ENCODE measurements at places on chromosomes 11 and 22. TPM values are rescaled to one million over a fixed set of nuclear protein-coding genes. Genes with fewer than 3 reads are reported as not detected.

Gene NXPE1
- not detected for total RNA-seq

Gene HTR3A
- total RNA-seq: not detected

Gene OR52N5
- total RNA-seq: not detected

Gene MMP3
- not detected for total RNA-seq

Gene HOATZ
- total RNA-seq: not detected

Gene ACTN3
- total RNA-seq: not detected

Gene CAPN5
- total RNA-seq: 7.1 TPM

- DNase-seq: no peak
These were observed 764.8 kb upstream of the LUZP2 start for GRCh38 chr11:23732026-23732425.

GRCh38 chr22:29375398-29376076, 12.8 kb downstream of the AP1B1 start:
- no peak for DNase-seq

DNA sequence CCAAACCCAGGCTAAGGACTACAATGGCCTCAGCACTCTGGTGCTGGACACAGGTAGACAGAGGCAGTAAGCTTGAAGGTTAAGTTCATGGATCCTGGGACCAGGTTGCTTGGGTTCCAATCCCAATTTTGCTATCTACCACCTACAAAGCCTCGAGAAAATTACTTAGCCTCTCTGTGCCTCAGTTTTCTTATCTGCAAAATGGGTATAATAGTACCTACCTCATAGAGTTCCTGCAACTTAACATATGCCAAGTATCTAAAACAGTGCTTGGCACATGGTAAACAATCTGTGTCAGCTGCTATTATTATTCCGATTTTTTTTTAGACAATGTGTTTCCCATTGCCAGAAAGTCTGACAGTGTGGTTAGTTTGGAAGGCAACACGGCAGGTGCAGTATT, 37.5 kb downstream of the SYN3 start:
- DNase-seq: no peak

- DNase-seq: no peak
These were observed 110.0 kb downstream of the KIAA1671 start for GRCh38 chr22:25062386-25063085.

- no peak for DNase-seq
These were observed 102.0 kb downstream of the CASP12 start for GRCh38 chr11:104796301-104796700.

DNA sequence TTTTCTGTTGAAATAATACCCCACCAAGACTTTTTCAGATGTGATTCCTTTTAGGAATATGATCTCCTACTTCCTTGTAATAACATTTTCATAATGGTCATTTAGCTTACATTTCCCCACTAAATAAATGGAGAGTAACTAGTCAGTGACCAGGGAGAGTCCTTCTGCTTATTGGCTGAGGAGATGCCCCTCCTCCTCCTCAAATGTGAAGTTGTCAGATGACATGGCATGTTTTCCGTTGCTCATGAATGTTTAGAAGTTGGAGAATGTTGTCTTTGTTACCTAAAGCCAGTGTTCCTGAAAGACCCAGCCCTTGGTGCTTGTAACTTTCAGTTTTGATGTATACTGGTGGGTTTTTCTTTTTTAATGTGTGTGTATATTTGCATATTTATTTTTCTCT, 38.2 kb downstream of the CSRP3 start:
- no peak for DNase-seq

DNA sequence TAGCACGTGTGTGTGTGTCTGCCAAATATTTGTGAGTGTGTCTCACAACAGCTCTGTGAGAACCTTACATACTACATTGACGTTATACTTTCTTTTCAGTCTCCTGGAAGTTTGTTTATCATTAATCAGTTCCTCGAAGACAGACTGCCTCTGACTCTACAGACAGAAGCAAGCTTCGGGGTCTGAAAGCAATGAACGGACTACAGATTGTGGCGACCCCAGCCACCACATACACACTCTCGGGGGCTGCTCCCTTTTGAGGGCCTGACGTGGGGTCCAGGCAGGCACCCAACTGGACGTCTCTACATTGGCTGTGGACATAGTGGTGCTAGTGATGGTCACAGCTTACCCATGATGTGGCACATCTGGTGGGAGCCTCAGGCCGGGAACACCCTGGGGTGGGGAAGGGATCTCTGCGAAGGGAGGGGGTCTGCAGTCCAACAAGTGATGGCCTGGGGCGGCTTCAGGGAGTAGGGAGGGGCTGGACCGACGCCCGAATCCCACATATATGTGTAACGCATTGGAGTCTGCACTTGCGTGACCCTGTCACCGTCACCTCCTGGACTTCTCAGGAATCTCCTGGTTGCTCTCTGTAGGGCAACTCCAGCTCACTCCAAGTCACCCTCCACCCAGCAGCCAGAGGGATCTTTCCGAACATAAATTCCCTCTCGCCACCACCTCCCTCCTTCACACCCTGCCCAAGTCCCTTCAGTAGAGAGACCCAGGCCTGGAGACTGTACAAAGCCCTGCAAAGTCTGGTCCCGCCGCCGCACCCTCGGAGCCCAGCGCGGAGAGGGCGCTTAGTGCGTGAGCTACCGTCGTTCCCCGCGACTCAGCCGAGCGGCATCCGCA, 30.4 kb upstream of the TRIM29 start:
- no peak for DNase-seq

GRCh38 chr22:29339381-29340235, 24.1 kb upstream of the RASL10A start:
- DNase-seq: no peak

GRCh38 chr11:99865951-99866350, 821.1 kb upstream of the ARHGAP42 start:
- no peak for DNase-seq

DNA sequence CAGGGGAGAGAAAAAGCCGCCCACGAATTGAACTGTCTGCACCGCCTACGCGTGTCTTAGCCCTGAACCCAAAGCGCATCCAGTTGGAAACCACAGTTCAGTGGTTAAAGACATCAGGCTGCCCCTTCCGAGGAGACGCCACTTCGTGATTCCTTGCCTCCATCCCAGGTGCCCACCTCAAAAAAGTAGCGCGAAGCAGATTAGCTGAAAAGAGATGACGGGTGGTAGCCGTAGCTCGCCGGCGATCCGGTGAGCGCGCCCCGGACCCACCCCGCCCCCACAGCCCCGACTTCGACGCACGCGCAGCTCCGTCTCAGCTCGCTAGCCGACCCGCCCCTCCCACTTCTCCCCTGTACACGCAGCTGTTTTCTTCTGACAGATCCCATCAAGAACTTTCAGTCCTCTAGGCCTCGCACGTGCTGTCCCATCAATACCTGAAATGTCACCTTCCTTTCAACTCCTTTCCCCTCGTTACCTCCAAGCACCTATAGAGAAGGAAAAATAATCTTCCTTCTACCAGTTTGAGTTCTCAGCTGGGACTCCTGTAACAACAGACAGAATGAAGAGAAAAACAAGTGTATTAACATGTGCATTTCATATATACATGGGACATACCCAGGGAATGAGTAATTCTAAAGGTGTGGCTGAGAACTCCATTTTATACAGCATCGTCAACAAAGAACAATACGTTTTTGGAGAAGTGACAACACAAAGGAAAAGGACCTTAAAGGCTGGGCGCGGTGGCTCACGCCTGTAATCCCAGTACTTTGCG, 49.5 kb downstream of the OR4D9 start:
- DNase-seq: no peak

GRCh38 chr22:30445438-30446145, 20.0 kb downstream of the MTFP1 start:
- DNase-seq: no peak

DNA sequence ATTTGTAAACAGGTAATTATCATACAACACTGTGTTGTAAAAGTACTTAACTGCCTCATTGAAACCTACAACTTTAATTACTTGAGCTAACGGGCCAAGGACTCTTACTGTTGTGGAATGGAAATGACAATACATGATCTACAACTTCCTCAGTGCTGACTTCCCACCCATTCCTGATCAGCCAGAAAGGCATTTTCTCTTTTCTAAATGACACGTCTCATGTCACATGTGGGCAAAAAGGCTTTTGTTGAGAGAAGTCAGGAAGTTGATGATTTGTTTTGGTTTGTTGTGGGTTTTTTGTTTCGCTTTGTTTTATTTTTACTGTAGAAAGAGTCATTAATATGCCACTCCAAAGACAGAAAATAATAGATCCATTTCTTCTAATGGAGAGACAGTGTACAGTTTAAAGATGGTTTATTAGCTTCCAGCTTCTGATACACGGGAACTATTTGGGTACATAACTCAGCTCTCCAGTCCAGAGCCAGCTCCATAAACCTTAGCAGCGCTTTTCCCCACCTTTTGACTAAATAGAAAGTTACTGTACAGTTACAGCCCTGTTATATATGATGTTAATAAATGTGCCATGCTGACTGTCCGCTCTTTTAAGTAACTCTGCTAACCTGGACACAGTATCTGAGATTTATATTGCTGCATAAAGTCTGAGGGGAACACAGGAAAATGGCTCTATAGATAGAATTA, 509.4 kb upstream of the API5 start:
- DNase-seq: no peak

- DNase-seq: no peak
These were observed 16.8 kb downstream of the TPST2 start for GRCh38 chr22:26573026-26573662.

Measured in glomerular endothelial cell (primary cell).